Nephron progenitor cell (in vitro differentiated cells): ENCODE measurements at places on chromosomes 7 and 10.

GRCh38 chr7:55170335-55171069 is 151.7 kb downstream of the EGFR start:
- no peak for DNase-seq

- no peak for DNase-seq
Observed at GRCh38 chr7:37074370-37074769, 350.1 kb upstream of the AOAH start.

- DNase-seq: no peak
Observed at GRCh38 chr10:53489335-53490182, 717.0 kb upstream of the MBL2 start.

DNA sequence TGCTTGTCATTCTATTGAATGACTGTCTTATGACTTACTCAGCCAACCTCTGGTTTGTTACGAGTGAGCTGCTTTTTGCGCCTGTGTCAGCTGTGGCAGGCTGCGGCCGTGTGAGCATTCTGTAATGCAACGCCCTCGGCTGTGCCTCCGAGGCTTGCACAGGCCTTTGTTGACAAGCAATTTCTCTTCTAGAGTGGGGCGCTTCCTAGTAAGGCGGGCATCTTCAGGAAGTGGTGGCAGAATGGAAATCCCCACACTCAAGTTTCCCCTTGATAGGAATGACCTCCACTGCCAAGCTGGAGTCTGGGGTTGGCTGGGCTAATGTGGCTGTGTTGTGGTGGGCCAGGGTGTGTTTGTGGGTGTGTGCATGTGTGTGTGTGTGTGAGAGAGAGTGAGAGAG is 20.2 kb upstream of the TMEM178B start:
- DNase-seq: no peak

- no peak for DNase-seq
Observed at GRCh38 chr7:40297741-40298311, 163.0 kb downstream of the SUGCT start.

- DNase-seq: peak; percentile 71
Observed at GRCh38 chr7:2497500-2498336, 21.5 kb upstream of the GRIFIN start.

DNA sequence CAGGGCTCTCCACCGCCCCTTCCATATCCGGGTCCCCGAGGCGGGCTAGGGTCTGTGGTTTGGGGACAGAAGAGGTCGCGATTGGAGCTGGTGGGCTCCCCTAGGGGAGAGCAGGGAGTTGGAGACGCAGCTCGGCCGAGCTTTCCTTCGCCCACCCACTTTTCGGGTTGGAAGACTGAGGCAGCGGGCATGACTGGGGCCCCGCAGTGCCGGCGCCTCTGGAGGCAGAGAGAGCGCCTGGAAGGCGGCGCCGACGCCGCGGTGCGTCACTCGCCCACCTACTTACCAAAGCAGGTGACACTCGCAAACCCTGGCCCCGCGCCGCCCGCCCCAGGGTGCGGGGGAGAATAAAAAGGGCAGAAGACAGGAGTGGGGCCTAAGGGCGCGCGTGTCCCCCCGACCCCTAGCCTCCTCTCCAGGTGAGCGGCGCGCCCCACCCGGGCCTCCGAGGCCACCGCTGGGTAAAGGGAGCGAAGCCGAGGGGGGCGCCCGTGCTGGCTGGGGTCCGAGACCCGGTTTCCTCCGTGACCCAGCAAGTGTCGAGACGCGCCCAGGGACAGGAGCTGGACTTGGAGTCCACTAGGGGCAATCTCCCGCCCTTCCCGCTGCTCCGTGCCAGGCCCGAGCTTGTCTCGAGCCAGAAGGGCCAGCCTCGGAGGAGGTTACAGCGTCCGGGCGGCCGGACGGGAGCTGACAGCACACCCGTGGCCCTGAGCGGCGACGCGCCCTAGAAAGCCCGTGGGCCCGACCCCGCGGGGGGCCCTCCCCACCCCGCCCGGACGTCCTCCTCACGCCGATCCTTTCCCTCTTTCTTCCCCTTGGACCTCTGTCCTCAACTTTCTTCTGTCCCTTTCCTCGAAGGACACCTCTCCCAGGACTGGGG is 34.4 kb upstream of the GRID1 start:
- peak; percentile 50 for DNase-seq

- DNase-seq: no peak
Observed at GRCh38 chr7:98551611-98552273, 65.3 kb upstream of the NPTX2 start.

DNA sequence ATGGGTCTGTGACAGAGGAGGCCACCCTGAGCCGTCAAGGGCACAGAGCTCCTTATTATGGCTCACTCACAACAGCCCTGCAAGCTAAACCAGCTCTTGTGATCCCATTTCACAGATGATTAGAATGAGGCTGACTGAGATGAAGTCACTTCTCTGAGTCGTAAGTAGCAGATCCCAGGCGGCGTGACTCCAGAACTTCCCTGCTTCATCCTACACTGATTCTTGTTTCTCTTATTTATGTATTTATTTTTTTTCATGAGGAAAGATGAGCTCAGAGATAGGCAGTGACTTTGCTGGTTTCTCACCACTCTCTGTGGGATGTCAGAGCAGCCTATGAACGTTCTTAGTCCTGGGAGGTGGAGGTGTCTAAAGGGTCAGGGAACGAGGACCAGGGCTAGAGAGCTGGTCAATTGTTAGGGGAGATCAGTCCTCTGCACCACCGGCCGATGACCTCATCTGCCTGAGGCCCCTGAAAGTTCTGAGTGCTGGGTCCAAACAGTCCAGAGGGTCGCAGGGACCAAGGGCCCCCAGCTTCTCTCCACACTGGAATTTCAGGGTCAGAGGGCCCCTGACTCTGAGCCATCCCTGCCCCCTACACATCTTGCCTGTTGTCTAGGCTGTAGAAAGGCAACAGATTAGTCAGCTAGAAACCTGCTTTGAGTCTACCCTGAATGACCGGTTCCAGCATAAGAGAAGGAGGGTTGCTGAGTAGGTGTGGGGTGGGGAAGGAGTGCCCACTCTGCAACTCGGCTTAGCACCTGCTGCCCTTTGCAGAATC is 17.9 kb downstream of the CLRN3 start:
- no peak for DNase-seq

GRCh38 chr10:75399461-75400162 is 2.0 kb downstream of the ZNF503 start:
- peak; percentile 75 for DNase-seq

- DNase-seq: no peak
Observed at GRCh38 chr10:23399701-23400144, 39.2 kb upstream of the OTUD1 start.

GRCh38 chr10:126376956-126377355 is 11.3 kb downstream of the ADAM12 start:
- no peak for DNase-seq

DNA sequence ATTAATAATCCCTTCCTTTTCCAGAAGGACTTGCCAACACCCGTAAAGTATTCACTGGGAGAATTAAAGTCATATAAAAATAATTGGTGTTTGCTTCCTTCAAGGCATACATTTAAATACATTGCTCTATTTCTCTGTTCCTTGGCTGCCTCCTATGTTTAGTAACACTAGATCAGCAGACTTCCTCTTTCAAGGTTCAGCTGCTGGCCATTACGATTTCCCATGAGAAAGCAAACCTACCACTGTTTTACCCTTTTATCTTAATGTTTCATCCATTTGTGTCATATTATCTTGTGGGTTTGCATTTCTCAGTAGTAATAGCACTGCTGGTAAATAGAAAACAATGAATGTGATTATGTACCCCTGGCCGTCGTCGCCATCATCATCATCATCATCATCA is 313.8 kb upstream of the BMPER start:
- no peak for DNase-seq

GRCh38 chr10:69317626-69318105 is 39.4 kb downstream of the HK1 start:
- DNase-seq: no peak

DNA sequence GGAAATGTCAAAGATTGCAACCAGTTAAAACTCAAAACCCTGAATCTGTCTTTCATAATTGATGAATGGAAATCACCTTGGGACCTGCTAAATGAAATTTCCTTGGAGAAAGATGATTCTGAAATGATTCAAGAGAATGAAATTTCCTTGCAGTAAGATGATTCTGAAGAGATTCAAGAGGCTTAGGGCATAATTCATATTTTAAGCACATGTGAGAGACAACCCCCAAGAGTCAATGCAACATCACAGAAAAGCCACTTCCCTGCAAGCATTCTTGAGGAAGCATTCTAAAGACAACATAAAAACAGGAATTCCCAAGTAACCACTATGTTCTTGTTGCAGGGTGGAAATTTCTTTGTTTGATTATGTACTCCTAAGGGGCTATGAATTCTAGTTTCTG is 113.7 kb downstream of the RELN start:
- DNase-seq: no peak
